ENCODE measurements at places on chromosomes 16 and 17. TPM values are rescaled to one million over a fixed set of nuclear protein-coding genes. Genes with fewer than 3 reads are reported as not detected.

GRCh38 chr17:17663160-17664063, 17.8 kb upstream of the RAI1 start:
- no peak for DNase-seq

DNA sequence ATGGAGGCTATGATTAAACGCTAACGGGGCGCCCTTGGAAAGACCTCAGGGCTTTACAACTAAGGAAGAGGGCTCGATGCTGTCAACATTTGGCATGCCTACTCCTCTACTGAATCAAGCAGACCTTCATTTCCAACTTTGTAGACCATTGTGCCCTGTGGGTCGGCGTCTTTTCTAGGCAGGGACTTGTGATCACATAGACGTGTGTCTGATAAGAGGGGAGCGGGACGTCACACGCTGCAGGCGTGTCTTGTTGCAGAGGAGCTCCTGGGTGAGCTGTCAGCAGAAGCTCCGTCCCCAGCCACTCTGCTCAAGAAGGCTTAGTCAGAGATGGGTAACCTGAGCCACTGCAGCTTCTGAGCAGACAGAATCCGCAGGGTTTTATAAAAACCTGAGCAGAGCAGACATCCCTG, 2.8 kb downstream of the MAPK8IP3 start:
- DNase-seq: no peak

GRCh38 chr17:64190472-64190871, 60.5 kb upstream of the ERN1 start:
- no peak for DNase-seq

GRCh38 chr17:8726941-8727555, 17.6 kb downstream of the CCDC42 start:
- DNase-seq: peak; percentile 64

- DNase-seq: peak; percentile 9
These were observed 61.3 kb upstream of the SDK2 start for GRCh38 chr17:73705594-73705993.

DNA sequence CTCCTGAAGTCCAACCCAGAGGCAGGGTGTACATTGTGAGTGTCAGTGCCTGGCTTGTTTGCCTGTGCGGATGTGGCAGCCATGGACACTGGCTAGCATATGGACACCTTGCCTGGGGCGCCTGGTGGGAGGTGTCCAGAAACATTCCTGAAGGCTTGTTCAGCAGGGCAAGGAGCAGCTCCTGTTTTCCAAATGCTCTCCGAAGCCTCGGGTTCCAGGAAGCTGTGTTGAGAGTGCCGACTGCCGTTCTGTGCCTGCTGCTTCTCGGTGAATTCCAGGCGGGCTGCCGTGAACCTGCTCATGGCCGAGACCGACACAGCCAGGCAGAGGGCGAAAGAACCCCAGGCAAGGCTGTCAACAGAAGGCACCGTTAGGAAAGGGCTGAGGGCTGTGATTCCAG, 10.9 kb upstream of the DHRS7C start:
- DNase-seq: no peak

The KRTAP3-1 gene
- total RNA-seq: not detected

DNA sequence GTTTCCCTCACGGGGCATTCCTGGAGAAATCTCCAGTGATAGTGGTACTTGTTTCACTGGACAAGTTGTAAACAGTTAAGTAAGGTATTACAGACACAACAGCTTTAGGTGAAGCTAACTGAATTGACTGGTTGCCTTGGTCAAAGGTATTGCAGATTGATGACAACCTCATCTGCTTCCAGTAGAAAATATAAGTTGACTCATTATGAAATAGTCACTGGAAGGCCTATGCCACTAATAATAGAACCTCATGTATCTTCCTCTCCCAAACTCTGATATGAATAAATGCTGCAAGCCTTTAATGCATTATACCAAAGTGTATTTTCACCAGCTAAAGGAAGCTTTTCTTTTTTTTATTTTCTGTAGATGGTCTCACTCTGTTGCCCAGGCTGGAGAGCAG, 44.8 kb downstream of the GLG1 start:
- no peak for DNase-seq
